ENCODE measurements at places on chromosomes 12 and 14.

DNA sequence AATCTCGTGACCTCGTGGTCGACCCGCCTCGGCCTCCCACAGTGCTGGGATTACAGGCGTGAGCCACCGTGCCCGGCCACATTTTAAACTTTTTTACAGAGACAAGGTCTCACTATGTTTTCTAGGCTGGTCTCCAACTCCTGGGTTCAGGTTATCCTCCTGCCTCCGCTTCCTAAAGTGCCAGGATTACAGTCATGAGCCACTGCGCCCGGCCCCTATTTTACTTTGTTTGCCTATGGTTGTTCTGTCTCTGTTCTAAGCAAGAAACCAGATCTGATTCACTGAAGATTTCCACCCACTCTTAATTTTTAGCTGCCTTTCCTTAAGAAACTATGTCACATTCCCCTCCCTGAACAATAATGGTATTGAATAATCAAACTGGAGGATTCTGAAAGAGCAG lies 38.9 kb upstream of the PSEN1 start:
- no peak for ATAC-seq

DNA sequence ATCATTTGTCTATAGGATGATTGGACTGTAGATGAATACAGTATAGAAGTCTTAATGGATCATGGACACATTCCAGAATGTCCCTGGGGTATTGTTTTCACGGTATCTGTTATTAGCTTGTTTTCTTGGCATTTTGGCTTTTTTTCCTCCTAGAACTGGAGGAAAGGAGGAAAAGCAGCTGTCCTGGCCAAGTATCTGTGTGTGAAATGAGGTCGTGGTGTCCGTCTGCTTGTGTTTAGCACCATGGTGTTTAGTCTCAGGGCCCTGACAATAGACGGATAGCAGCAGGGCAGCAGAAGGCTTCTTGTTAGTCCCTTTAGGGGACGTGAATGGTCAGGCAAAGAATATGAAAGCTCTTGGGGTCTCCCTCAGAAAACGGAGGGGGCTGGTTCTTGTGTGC lies 21.2 kb downstream of the FGF6 start:
- no peak for ATAC-seq

DNA sequence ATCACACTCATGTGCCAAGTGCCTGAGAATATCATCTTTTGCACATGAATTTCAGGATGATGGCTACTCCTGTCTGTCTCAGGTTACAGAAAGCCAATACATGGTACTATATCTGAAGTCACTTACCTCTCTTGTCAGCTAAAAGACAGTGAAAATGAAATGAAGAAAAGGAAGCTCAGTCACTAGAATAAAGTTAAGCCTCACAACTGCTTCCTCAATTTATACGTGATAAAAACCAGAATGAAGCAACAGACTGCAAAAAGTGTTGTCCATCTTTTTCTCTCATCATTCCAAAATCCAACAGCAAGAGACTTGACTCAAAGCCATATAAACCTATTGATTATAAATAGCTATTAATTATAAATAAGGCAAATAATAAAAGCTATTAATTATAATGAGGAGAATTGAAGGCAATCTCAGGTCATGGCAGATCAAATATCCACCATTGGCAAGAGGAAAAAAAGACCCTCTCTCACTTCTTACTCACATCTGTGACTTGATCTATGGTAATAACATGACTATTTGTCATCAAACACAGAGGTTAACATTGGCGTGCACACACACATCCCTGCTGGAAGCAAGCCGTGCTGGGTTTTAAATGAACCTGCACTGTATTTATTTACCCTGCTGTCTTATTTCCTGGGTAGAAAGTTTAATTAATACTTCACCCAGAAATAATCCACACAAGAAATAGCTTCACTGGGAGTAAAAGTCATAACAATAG lies 10.0 kb downstream of the NIN start:
- ATAC-seq = no peak

DNA sequence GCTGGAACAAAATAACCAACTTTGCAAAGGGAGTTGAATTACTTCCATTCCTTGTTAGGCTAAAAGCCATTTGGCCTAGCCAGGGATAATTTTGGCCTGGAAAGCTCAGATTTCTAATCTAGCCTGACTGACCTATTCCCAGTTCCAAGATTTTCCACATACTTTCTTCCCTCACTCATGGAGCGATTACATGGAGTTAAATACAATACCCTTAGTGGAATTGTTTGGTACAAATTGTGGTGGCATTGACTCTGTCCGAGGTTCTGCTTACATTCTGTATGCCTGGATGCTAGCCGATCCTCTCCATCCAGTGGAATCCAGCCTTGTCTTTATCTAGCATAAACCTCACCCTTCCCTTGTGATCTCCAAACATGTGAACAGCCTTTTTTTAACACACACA lies 965.1 kb downstream of the DIO2 start:
- ATAC-seq = no peak

GRCh38 chr12:105120551-105120950 lies 13.0 kb downstream of the WASHC4 start:
- no peak for ATAC-seq

GRCh38 chr12:53099071-53099882 lies 1.8 kb downstream of the IGFBP6 start:
- ATAC-seq = peak; percentile 47

- no peak for ATAC-seq
Measured at GRCh38 chr12:68784015-68784414, 24.0 kb upstream of the MDM2 start.

- no peak for ATAC-seq
Measured at GRCh38 chr14:100905166-100905565, 1.6 kb upstream of the RTL1 start.

DNA sequence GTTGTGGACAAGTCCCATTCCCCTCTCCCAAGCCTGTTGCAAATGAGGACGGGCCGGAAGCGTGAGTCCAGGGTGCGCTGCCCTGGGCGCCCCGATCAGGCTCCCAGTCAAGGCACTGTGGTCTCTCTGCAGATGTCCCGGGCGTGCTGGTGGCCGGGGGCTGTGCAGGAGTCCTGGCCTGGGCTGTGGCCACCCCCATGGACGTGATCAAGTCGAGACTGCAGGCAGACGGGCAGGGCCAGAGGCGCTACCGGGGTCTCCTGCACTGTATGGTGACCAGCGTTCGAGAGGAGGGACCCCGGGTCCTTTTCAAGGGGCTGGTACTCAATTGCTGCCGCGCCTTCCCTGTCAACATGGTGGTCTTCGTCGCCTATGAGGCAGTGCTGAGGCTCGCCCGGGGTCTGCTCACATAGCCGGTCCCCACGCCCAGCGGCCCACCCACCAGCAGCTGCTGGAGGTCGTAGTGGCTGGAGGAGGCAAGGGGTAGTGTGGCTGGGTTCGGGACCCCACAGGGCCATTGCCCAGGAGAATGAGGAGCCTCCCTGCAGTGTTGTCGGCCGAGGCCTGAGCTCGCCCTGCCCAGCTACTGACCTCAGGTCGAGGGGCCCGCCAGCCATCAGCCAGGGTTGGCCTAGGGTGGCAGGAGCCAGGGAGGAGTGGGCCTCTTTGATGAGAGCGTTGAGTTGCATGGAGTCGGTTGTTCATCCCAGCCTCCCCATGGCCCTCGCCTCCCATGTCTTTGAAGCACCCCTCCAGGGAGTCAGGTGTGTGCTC lies 6.3 kb downstream of the SLC25A47 start:
- no peak for ATAC-seq

GRCh38 chr14:99430491-99430890 lies 50.2 kb downstream of the SETD3 start:
- peak; percentile 61 for ATAC-seq

- ATAC-seq = no peak
Measured at GRCh38 chr12:38782359-38782758, 123.0 kb downstream of the CPNE8 start.

DNA sequence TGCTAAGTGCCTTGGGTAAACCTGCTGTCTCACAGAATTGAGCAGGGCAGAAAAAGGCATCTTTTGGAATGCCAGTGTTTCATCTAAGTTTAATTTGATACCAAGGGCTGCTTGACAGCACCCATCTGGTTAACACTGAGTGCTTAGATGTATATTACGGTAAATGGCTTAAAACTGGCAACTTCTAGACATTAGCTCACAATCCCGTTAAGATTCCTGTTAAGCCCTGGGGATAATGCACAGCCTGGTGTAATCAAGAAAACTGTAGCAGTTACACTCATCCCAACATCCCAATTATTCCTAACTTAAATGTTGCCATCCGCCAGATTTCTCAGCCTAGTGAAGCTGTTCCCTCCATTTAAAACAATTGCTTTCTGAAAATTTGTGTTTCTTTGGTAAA lies 29.9 kb downstream of the PPFIBP1 start:
- no peak for ATAC-seq

GRCh38 chr14:28754209-28754985 lies 12.2 kb upstream of the FOXG1 start:
- no peak for ATAC-seq
